H7 (cell line): ENCODE measurements at places on chromosomes 5 and 9. TPM values are rescaled to one million over a fixed set of nuclear protein-coding genes. Genes with fewer than 3 reads are reported as not detected.

GRCh38 chr5:5341531-5342292 lies 80.8 kb upstream of the ICE1 start:
- DNase-seq, result no peak

GRCh38 chr5:132414634-132415378 lies 45.3 kb downstream of the SLC22A5 start:
- no peak for DNase-seq

DNA sequence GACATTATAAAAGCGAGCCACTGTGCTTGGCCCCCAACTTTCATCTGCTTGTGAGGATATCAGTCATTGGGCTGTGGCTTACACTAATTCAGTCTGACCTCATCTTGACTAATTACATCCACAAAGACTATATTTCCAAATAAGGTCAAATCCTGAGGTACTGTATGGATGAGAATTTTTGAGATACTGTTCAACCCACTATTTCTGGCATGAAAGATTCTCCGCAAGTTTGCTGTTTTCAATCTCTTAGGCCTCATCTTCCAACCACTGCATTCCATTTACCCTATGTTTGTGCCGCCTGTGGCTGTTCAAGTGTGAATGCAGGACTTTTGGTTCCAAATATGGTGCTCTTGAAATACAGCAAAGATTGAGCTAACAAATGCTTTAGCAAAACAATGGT lies 400.9 kb upstream of the SGCD start:
- no peak for DNase-seq

DNA sequence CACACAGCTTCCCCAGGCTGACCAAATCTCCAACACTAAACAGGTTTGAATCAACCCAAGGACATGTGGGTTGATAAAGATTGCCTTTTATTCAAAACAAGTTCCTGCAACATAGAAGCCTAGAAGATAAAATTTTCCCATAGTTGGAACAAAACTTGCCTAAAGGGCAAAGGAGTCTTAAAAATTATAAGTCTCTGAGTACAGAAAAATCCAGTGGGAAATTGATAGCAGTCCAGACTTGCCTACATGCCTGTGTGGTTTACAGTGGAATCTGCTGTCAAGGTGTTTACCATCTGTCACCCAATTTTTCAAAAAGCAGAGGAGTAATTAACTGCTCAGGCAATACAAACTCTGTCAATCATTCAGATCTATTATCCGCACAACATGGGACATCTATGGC lies 168.2 kb downstream of the PPP2R2B start:
- no peak for DNase-seq

DNA sequence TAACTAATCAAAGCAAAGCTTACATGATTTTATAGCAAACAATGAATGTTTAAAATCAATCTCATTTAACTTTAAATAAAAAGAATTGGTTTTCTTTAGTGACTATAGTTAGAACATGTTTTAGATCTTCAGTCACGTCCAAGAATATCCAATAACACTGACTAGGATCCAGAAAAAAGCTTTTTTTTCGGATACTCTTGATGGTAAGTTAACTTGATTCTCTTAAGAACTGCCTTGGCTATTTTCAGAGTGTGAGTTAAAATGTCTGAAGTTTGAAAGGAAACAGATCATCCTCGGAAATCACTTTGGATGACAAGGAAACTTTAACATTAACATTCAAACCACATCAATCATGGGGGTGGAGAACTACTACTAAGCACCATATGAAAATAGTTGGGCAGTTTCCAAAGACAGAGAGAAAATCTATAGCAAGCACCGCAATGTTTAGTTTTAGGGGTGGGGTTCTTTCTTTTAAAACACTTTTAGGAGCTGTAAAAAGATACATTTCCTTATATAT lies 83.7 kb upstream of the SLC27A6 start:
- no peak for DNase-seq

- DNase-seq, result no peak
These were observed 14.8 kb upstream of the SLC6A19 start for GRCh38 chr5:1186351-1187233.

- DNase-seq, result no peak
These were observed 128.4 kb upstream of the DMRT1 start for GRCh38 chr9:713091-713490.

DNA sequence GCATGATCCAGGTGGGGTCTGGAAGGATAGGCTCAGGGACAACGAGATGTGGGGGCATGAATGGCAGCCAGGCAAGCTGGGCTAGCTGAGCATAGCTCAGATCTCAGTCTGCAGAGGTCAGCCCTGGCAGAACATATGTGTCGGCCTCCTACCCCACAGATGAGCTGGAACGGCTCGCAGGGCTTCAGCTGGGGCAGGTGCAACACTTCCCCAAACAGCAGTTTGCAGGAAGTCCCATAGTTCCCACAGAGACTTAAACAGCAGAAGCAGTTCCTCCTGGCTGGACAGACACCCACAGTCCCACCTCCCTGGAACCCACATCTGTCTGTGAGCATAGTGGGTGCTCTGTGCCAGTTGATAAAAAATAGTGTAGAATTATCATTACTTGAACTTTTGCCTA lies 404.6 kb downstream of the GADD45G start:
- no peak for DNase-seq

Gene PCDHB8
- not detected in 2 replicates for total RNA-seq

- no peak for DNase-seq
These were observed 30.8 kb upstream of the NIM1K start for GRCh38 chr5:43161244-43161643.
